ENCODE measurements at places on chromosomes 7 and 10. TPM values are rescaled to one million over a fixed set of nuclear protein-coding genes. Genes with fewer than 3 reads are reported as not detected.

DNA sequence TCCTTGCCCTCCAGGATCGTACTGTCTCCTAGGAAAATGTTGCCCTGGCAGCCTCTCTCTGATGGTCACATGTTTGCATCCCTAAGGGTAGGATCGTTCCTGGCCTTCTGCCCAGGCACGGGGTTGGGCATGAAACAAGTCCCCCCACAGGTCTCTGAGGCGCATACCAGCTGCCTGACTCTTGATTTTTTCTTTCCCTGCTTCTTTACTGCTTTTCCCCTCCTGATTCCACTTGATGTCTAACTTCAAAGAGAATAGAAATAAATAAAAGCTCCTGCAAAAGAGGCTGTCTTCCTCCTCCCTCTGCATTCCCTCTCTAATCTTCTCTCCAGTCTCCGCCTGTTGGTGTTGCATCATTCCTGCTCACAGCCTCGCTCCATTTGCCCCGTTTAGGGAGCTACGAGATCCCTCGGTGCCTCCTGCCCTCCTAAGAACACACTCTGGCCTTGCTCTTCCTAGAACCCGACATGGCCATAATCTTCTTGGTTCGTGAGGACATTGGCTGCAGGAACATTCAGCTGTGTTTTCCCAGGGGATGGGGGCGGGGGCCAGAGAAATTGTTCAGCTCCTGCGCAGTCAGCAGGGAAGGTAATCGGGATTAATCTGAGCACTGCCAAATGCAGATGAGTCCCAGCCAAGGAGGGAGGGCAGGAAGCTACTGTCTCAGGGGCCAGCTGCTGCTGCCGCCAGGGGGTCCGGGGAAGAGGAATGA is 26.0 kb downstream of the LEP start:
- H3K4me3 ChIP-seq: peak overlapping the region; percentile 12
- H3K27me3 ChIP-seq: peaks cover 16% of the 10 kb centered on the region
- peak; percentile 61 for DNase-seq
- no peak overlapping the region for H3K27ac ChIP-seq
- no peaks in the 10 kb centered on the region for H3K36me3 ChIP-seq

- H3K4me3 ChIP-seq: no peak overlapping the region
- no peaks in the 10 kb centered on the region for H3K36me3 ChIP-seq
- H3K27me3 ChIP-seq: no peaks in the 10 kb centered on the region
- no peak for DNase-seq
- H3K27ac ChIP-seq: no peak overlapping the region
Observed at GRCh38 chr7:96136600-96137239, 185.2 kb downstream of the SLC25A13 start.

GRCh38 chr10:48655411-48656240 is 29.0 kb upstream of the WDFY4 start:
- H3K36me3 ChIP-seq: no peaks in the 10 kb centered on the region
- H3K27me3 ChIP-seq: no peaks in the 10 kb centered on the region
- peak; percentile 68 for DNase-seq
- peaks cover 4% of the 10 kb centered on the region for H3K4me1 ChIP-seq
- H3K4me3 ChIP-seq: peak overlapping the region; percentile 42
- H3K27ac ChIP-seq: peak overlapping the region; percentile 77

UNC5B gene
- total RNA-seq: 36.0 TPM

NPY gene
- total RNA-seq: not detected

TFEC gene
- total RNA-seq: under 0.01 TPM
